ENCODE measurements at places on chromosomes 4 and X. TPM values are rescaled to one million over a fixed set of nuclear protein-coding genes. Genes with fewer than 3 reads are reported as not detected.

NPY5R gene
- polyA plus RNA-seq, result not detected

CORIN gene
- not detected for polyA plus RNA-seq

MAOB gene
- not detected for polyA plus RNA-seq

SORBS2 gene
- polyA plus RNA-seq, result not detected

DNA sequence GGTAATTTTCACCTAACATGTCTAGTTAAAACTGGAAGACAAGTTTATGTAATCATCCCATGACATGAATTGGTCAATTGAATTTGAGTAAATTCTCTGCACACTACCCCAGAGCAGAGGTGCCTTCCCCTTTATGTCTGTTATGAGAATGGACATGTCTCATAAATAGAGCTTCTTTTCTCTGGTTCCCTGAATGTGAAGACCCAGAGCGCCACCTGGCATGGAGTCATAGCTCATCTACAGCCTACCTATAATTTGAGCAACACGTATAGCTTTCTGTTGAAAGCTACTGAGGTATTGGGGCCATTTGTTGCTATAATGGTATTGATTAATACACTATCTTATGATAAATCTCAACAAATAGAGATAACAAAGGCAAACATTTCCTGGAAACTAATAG is 626.5 kb upstream of the GALNTL6 start:
- no peak overlapping the region for H3K4me3 ChIP-seq
- H3K27ac ChIP-seq, result no peak overlapping the region
- H3K4me1 ChIP-seq, result no peaks in the 10 kb centered on the region
- no peaks in the 10 kb centered on the region for H3K36me3 ChIP-seq
- no peak for DNase-seq

GRCh38 chr4:55440786-55441185 is 45.0 kb downstream of the TMEM165 start:
- no peaks in the 10 kb centered on the region for H3K4me1 ChIP-seq
- no peak overlapping the region for H3K27ac ChIP-seq
- H3K36me3 ChIP-seq, result peaks cover 76% of the 10 kb centered on the region
- no peak for DNase-seq

DNA sequence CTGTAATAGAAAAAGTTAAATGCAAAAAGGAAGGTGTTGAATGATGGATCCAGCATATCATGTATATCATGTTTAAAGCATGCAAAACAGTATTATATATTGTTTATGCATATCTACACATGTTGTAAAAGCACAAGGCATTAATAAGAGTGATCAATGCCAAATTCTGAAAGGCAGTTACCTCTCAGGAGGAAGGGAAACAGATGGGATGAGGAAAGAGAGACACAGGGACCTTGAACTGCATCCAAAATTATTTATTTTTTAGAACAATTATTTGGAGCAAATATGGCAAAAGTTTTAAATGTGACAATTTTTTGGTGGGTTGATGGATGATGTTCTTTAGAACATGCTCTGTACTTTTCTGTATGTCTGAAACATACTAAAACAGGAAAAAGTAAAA is 193.4 kb downstream of the CLCN4 start:
- no peak overlapping the region for H3K4me3 ChIP-seq
- no peaks in the 10 kb centered on the region for H3K27me3 ChIP-seq
- H3K36me3 ChIP-seq, result no peaks in the 10 kb centered on the region
- no peak overlapping the region for H3K27ac ChIP-seq

GRCh38 chrX:133792198-133792953 is 193.0 kb downstream of the GPC3 start:
- H3K4me3 ChIP-seq, result no peak overlapping the region
- peak; percentile 40 for DNase-seq
- H3K4me1 ChIP-seq, result no peaks in the 10 kb centered on the region
- H3K27ac ChIP-seq, result no peak overlapping the region
- H3K36me3 ChIP-seq, result no peaks in the 10 kb centered on the region

DNA sequence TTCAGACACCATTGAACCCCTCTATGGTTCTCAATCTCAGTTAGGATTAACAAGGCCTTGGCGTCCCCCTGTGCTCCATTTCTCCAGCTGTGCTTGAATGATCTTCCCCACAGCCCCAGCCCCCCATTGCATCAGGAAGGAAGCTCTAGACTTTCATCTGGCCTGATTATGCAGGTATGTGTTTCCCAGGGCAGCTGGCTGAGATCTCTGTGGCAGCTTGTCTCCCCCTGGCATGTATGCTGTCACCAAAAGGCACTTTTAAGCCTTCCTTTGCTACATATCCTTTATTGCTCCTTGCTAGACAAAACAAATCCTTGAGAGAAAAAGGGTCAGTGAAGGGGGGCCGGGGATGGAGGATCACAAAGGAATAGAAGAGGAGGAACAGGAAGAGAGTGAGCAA is 1056.0 kb upstream of the SLIT2 start:
- H3K4me3 ChIP-seq, result no peak overlapping the region
- no peaks in the 10 kb centered on the region for H3K27me3 ChIP-seq
- no peak for DNase-seq
- no peak overlapping the region for H3K27ac ChIP-seq

GRCh38 chr4:154119317-154119716 is 330.4 kb upstream of the SFRP2 start:
- no peak overlapping the region for H3K27ac ChIP-seq
- DNase-seq, result no peak
- no peaks in the 10 kb centered on the region for H3K36me3 ChIP-seq
- no peaks in the 10 kb centered on the region for H3K4me1 ChIP-seq
- H3K4me3 ChIP-seq, result no peak overlapping the region
- no peaks in the 10 kb centered on the region for H3K27me3 ChIP-seq

All from CD14-positive monocyte (primary cell).